Amygdala (tissue), 56 donors: ENCODE measurements at places on chromosomes 12 and 14.
A peak's percentile ranks its signal among the peaks of the same experiment; 100 is the strongest.

DNA sequence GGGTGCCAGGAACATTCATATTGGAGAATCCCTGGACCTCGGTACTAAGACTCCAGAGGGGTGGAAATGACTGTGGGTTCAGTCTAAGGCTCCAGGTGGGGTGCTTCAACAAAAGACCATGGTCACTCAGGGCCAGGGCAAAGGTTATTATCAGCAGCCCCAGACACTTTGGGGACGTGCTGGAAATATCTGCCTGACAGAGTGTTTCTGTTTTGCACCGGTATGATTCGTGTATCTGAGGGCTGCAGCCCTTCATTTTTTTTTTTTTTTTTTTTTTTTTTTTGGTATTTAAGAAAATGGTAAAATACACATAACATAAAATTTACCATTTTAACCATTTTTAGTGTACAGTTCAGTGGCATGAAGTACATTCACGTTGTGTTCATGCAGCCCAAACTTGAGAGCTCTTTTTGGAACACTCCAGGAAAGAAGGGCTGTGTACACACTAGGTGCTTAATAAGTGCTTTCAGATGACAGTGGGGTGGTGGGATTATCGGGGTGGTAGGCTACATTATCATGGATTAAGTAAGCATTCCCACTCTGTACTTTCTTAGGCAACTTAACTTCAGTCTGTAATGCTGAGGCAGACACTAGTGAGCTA, 120.3 kb downstream of the CHST11 start:
- no peak for DNase-seq

- DNase-seq, result no peak
Measured at GRCh38 chr14:41137741-41138140, 468.9 kb upstream of the LRFN5 start.

- DNase-seq, result no peak
Measured at GRCh38 chr12:48040354-48040753, 36.1 kb upstream of the COL2A1 start.

DNA sequence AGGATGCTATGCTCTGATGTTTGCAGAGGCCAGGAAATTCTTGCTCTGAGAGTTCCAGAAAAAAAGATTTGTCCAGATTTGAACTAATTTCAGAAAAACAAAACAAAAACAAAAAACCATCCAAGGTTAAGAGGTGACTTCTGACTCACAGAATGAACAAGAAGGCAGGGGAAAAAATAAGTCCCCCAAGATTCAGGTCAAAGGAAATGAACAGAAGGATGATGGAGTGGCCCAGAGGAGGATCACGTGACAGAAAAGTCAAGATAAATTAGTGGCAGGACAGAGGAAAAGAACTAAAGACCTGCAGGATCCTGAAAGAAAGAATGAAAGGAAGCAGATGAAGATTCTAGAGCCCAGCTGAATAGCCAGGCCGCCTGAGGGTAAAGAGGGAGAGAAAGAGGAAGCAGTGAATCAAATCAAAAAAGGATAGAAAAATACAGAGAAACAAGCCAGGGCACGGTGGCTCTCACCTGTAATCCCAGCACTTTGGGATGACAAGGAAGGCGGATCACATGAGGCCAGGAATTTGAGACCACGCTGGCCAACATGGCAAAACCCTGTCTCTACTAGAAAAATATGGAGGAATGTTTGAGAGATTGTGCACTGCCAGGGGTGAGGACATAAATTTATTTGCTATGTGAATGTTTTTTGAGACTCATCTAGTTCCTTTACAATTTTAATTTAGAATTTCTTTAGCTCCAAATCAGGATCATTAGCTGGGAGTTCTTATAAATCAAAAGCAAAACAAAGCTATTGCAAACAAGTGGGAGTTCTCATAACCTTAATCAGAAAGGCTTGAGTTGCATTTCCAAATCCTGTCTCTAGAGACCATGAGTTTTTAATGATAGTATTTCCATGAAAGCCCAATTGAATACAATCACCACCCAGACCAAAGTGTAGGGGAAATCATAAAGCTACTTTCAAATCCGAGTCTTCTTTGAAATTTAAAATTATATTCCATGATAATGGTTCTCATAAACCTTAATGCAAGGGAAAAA, 217.1 kb upstream of the PLEKHG7 start:
- no peak for DNase-seq

DNA sequence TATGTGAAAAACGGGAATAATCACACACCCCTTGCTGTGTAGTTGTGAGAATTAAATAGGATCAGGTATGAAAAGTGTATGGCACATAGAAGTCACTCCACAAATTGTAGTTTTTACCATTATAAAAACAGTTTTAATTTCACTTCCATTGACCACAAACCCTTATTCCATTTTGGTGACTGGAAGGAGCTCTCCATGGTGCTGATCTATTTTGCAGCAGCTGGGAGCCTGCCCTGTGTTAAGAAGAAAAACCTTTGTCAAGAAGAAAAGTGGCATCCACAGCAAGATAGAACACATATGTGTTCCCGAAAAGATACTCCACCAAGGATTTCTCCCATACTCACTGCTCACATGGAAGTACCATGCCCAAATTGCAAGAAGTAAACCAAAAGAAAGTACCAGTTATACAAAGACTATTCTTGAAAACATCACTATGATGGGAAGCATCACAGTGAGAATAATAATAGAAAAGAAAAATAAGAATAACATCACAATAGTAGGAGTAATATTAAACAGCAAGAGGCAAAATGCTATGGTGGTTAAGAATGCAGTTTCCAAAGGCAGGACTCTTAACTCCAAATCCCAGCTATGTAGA, 58.7 kb downstream of the TUNAR start:
- no peak for DNase-seq

DNA sequence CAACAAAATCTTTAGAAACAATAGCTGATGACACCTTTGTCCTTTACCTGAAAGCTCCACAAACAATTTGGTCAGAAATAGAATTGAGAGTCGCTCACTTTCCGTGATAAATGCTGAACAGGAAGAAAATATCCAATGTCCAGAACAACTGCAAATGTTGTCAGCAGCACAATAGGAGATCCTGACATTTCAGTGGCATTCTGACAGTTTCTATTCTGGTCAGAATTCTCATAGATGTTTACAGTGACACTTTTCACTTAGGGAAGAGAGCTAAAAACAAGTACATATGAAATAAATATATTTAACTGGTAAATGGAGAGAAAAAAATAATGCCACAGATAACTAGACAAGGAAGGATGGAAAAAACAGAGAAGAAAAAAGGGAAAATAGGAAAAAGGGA, 39.1 kb downstream of the MAGOHB start:
- no peak for DNase-seq

GRCh38 chr14:64641760-64642159, 62.5 kb upstream of the PLEKHG3 start:
- DNase-seq, result no peak

- no peak for DNase-seq
Measured at GRCh38 chr14:102859911-102860310, 62.6 kb upstream of the AMN start.

- DNase-seq, result no peak
Measured at GRCh38 chr12:95591731-95592130, 40.5 kb upstream of the USP44 start.

GRCh38 chr12:89883630-89884389, 175.2 kb upstream of the ATP2B1 start:
- DNase-seq, result no peak

GRCh38 chr12:108750526-108750925, 19.2 kb upstream of the CORO1C start:
- DNase-seq, result no peak

GRCh38 chr14:104224131-104224505, 85.7 kb downstream of the KIF26A start:
- DNase-seq, result no peak

- no peak for DNase-seq
Measured at GRCh38 chr12:6996040-6996441, 22.2 kb downstream of the LPCAT3 start.

DNA sequence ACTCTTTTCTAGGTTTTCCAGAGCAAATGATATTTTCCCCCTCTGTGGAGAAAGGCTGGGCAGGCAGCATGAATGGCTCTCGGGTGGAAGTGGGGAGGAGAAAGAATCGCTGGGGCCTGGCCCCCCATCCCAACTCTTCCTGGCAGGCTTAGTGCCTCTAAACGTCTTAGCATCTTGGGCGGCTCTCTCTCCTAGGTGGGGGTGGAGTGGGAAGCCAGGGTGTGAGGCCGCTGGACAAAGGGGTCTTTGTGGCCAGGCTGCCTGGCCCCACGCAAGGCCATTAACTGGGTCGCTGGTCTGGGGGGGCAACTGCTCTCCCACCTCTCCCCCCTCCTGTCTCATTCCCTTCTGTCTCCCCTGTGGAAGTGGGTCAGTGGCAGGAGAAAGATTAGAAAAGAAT, 4.7 kb downstream of the LRP1-AS start:
- DNase-seq, result peak; percentile 28

DNA sequence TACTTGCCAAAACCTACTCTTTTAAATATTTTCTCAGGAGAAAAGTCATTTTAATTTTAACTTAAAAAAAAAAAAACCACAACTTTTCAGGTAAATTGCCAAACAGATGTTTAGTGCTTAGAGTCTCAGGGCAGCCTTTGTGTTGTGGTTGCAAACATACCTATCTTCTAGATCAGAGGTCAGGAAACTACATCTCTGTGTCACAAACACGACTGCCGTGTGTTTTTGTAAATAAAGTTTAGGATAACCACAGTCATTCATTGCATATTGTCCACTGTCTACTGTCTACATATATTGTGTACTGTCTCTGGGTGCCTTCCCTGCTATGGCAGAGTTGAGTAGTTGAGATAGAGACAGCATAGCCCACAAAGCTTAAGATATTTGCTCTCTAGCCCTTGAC, 48.9 kb downstream of the DYRK2 start:
- DNase-seq, result no peak

DNA sequence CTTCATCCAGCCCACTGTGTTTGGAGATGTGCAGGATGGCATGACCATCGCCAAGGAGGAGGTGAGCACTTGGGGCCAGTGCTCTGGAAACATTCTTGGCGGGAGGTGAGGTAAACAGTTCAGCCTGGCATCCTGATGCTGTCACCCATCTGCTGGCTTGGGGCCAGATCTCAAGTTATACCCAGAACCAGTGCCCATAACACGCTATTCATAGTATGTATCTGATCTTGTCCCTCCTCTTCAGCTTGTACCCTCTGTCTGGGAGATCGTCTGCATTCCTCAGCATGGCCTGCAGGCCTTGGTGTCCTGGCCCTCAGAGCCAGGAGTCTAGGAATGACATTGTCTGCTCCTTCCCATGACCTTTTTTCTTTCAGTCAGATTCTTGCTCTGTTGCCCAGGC, 31.4 kb downstream of the ALDH2 start:
- DNase-seq, result no peak

GRCh38 chr14:46058964-46059563, 592.5 kb downstream of the RPL10L start:
- DNase-seq, result no peak

DNA sequence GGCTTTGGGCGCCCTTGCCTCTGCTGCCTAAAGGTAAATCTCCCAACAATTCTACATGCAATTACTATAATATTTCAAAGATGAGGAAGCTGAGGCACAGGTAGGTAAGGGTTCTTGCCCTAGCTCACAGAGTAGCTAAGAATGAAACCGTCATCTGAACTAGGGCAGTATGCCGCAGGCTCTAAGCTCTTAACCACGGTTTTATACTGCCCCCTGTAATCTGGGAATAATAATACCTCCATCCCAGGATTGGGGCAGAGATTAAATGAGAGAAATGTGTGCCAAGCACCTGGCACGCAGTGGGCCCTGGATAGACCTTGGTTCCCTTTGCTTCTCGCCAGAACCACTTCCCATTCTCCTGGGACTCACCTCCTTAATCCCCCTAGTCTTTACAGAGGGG, 1.5 kb upstream of the HRK start:
- DNase-seq, result no peak

DNA sequence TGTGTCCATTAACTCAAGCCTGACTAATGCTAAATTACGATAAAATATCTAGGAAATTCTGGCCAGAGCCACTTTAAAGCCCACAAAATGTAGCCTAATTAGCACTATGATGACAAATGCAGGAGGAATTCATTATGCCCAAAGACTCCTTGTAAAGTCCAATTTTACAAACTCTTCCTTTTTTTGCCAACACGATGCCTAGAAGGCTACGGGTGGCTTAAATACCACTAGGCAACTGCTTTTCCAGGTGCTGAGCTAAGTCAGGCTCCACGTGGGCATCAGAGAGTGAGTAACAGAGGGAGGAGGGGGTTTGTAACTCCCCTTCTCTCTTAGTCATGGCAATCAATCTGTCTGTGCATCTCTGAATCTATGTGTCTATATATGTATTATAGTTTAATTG, 172.4 kb upstream of the NTF3 start:
- no peak for DNase-seq

DNA sequence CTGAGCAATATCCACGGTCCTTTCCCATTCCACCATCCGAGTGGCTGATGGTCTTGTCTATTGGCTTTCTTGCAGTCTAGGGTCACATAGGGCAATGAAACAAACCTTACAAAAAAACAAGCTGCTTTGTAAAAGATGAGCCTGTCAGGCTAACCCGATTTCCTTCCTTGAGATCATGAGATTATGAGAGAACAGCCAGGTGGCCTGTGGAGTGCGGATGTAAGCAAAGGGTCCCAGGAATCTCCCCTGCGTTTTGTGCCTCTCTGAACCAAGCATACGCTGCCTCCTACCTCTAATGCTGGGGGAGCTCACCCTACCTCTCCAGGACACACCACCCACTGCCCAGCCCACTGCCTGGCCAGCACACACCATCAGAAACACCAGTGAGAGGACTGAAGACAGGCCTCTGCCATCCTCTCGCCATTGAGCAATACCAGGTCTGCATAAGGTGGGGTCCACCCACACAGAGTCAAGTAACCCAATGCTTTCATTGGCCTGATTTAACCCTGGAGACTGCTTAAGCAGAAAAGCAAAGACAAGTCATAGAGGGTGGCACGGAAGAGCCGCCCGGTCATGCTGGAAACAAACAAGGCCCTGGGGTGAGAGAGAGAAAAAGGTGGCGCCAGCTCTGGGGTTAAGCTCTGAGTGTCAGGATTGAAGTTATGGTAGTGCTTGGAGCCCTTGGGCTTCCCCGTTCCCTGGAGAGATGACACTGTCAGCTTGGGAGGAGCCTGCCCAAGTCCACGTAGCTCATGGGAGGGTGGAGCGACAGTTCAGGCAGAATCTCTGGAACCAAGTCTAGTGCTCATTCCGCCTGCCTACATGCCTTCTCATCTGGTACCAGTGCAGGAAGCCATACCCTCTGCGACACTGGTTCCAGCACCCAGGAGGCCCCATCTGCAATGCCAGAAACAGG, 46.6 kb downstream of the CALM1 start:
- DNase-seq, result no peak

DNA sequence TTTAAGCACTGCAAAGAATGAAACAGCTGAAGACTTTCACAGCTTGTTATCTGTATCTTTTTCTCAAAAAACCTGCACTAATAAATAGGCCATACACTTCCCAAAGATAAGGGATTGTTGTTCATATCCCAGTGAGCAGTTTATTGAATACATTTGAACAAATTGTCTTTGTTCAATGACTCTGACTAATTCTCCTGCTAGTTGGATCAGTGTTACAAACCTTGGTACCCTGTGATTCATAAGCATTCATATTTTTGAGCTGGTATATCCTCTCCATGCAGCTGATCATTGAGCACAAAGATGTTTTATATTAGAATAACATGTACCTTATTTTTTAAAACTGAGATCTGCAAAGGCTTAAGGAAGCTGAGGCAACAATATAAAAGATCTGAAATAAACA, 58.9 kb upstream of the FSCB start:
- no peak for DNase-seq
